ENCODE measurements at places on chromosomes 5 and 9. TPM values are rescaled to one million over a fixed set of nuclear protein-coding genes. Genes with fewer than 3 reads are reported as not detected.

PCDHGB2 gene
- total RNA-seq: 0.19 TPM

NDST1 gene
- 59.2 TPM for total RNA-seq

C9orf152 gene
- total RNA-seq: not detected

CER1 gene
- total RNA-seq: not detected

TAS2R1 gene
- not detected for total RNA-seq

NDUFA8 gene
- 113 TPM for total RNA-seq

PCDHA1 gene
- total RNA-seq: 0.21 TPM

TLX3 gene
- total RNA-seq: not detected

Measured in A549 treated with CpdA at 1 μM for 4 hours (cell line).